ENCODE measurements at places on chromosomes 3 and 15.

- no peak for DNase-seq
These were observed 156.3 kb upstream of the TMC3 start for GRCh38 chr15:81530271-81530691.

DNA sequence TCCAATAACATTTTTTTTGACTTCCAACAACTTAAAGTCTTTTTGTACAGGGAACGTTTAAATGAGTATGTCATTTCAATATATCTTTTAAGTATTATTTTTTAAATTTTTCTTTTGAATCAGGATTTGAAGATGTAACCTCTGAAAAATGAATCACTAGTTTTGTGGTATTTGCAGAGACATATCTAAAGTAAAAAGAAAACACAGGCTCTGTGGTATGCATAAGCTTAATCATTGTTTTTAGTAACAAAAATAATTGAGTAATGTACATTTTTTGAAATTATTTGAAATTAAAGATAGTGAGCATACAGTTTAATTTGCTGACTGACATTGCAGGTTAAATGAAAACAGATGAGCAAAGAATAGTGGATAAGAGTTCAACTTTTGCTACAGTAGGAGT is 531.3 kb downstream of the ROBO1 start:
- no peak for DNase-seq

DNA sequence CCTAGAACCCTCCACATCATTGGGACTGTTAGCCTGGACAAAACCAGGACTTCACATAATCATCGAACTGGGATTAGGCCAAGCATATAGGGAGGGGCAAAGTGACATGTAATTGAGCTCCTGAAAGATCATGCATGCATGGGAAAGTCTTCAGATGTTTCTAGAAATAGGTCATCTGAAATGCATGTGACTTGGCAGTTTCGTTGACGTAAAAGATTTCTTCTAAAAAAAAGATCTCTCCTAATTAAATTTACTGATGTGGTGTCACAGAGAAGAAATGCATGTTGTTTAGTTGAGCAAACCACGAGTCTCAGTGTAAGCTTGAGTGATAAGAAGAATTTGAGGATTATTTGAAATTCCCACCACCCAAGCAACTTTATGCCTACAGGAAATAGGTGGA is 70.0 kb upstream of the LIMD1 start:
- no peak for DNase-seq

GRCh38 chr15:98067339-98067738 is 106.8 kb downstream of the ARRDC4 start:
- no peak for DNase-seq

DNA sequence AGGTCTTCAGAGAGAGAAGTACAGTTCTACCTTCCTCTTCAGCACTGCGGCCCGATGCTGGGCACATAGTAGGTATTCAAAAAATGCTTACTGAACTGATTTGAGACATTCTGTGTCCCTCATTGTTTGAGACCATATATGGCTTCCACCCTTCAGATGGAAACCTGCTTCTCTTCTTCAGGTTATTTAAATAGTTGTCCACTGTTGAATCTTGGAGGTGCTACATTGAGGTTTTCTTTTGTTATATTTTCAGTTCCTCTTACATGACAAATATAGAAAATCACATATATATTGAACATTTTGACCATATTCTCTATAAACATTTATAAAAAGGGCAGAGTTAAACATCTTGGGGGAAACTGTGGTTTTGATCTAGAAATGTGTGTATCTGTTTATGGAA is 200.2 kb upstream of the LRRC3B start:
- no peak for DNase-seq

All from HT-29 (cell line).